ENCODE measurements at places on chromosomes 7 and 10. TPM values are rescaled to one million over a fixed set of nuclear protein-coding genes. Genes with fewer than 3 reads are reported as not detected.

Gene CACNA2D1
- 9.8 TPM for total RNA-seq

DNA sequence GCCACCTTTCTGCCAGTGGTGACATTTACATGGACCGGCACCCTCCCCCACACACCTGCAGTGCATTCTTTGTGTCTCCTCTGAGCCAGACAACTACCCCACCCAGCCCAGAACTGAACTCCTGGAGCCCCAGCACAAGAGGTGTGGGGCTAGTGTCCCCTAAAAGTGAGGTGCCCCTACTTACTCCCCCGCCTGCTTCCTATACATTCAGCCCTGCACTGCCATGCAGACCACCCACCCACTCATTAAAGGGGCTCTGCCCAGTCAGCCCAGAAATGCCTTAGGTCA lies 1.9 kb downstream of the SAP25 start:
- peaks cover 39% of the 10 kb centered on the region for H3K4me1 ChIP-seq
- no peaks in the 10 kb centered on the region for H3K36me3 ChIP-seq
- DNase-seq, result no peak
- H3K4me3 ChIP-seq, result no peak overlapping the region
- H3K27me3 ChIP-seq, result no peaks in the 10 kb centered on the region

- H3K27me3 ChIP-seq, result no peaks in the 10 kb centered on the region
- no peaks in the 10 kb centered on the region for H3K36me3 ChIP-seq
- H3K27ac ChIP-seq, result no peak overlapping the region
- no peak overlapping the region for H3K4me3 ChIP-seq
Measured at GRCh38 chr7:42274053-42274452, 37.0 kb upstream of the GLI3 start.

DNA sequence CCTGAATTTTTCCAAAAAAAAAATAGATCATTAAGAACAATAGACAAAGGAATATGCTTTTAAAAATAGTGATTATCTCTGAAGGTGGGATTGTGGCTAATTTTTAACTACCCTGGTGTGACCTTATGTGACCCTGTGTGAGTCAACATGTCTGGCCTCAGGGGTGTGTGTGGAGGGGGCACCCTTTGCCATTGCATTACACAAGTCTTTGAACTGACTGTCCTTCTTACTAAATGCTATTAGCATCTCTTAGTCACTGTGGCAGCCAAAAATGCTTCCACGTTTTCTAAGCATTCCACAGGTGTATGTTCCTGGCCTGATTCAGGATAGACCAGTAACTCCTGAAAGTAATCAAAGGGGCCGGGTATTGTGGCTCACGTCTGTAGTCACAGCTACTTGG lies 175.4 kb downstream of the MGMT start:
- H3K4me3 ChIP-seq, result no peak overlapping the region
- no peaks in the 10 kb centered on the region for H3K4me1 ChIP-seq
- no peak overlapping the region for H3K27ac ChIP-seq
- no peaks in the 10 kb centered on the region for H3K27me3 ChIP-seq

All from Panc1 (cell line).